ENCODE measurements at places on chromosomes 4 and X. TPM values are rescaled to one million over a fixed set of nuclear protein-coding genes. Genes with fewer than 3 reads are reported as not detected.

Gene MAPK10
- total RNA-seq: 2.0 TPM

- DNase-seq: no peak
These were observed 58.2 kb downstream of the ZNF827 start for GRCh38 chr4:145880355-145880960.

Gene SSX2
- total RNA-seq: not detected

DNA sequence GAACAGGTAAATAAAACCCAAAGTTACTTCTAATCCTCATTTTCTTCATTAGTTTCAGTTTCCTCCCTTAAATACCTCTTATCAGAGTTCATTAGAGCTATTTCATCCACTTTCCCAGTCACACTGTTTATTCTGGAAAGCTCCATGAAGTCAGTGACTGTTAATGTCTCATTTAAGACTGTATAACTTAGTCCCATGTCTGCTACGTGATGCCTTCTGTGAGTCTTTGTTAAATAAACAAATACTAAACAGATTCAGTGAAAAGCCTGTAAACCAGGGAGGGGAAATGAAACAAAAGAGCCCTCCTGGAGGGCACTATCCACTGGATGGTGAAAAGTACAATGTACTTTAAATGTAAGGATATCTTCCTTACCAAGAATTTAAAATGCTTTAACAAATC, 24.7 kb downstream of the ACE2 start:
- DNase-seq: no peak

GRCh38 chr4:38670939-38671591, 7.1 kb downstream of the KLF3 start:
- DNase-seq: no peak

Data from endothelial cell (in vitro differentiated cells).